ENCODE measurements at places on chromosomes 3 and 15. TPM values are rescaled to one million over a fixed set of nuclear protein-coding genes. Genes with fewer than 3 reads are reported as not detected.

GRCh38 chr3:13682331-13683013 lies 133.5 kb downstream of the FBLN2 start:
- DNase-seq, result no peak

DNA sequence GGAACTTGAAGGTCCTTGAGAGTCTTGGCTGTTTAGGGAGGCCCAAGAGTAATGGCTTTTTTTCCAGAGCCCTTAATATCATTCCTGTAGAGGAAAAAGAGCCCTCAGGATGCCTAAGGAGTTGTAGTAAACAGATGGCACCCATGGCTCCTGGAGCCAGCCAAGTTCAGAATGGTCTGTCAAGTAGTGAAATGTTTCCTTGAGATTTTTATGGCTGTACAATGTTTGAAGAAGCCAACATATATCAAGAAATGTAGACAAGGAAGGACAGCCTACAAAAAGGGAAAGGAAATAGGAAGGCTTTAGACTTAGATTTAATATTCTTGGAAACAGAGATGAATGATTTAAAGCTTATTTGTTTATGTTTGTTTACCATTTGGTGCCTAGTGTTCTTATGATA lies 334.8 kb downstream of the SATB1 start:
- DNase-seq, result no peak

Gene LAMB2
- 78.9 TPM for total RNA-seq

Gene GOLGA8A
- total RNA-seq, result 21.8 TPM

Data from hematopoietic multipotent progenitor cell (in vitro differentiated cells).